ENCODE measurements at places on chromosomes 3 and 15.

- no peak for DNase-seq
These were observed 85.3 kb downstream of the TRAK1 start for GRCh38 chr3:42176242-42177034.

DNA sequence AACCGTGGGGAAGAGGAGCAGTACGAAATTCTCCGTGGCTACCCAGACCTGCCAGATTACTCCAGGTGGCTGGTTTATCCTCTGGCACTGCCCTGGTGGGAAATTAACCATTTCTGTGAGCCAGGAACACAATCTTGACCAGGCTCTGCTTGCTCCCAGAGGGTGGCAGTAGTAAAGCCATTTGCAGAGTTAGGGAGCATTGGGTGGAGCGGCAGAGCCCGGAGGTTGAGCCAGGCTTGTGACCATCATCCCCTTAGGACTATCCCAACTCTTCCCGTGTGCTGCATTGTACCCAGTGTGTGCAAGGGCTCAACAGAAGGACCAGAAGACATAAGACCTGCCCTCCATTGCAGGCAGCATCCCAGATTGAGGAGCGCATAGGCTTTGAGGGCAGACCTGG is 5.3 kb downstream of the KNG1 start:
- DNase-seq, result no peak

- DNase-seq, result no peak
These were observed 88.7 kb upstream of the C15orf39 start for GRCh38 chr15:75112848-75113492.

- no peak for DNase-seq
These were observed 280.3 kb upstream of the THBS1 start for GRCh38 chr15:39300451-39301153.

- DNase-seq, result no peak
These were observed 59.4 kb upstream of the VGLL4 start for GRCh38 chr3:11703146-11703545.

DNA sequence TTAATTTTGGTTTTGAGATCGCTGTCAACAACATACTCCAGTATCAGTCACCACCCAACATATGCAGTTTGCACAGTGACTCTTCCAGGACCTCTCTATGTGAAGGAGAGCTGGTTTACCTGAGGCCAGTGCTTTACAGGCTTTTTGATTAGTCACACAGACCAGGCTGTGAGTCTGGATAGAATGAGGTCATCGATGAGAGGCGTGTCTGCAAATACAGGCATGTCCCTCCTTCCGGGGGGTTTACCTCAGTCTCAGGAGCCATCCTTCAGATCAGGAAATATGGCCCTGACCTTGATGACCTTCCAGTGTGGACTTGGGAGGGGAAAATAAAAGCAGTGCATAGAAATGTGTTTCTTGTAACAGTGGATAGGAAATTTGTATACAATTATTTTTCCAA is 46.9 kb downstream of the KBTBD12 start:
- DNase-seq, result no peak

- DNase-seq, result no peak
These were observed 2.6 kb upstream of the GBE1 start for GRCh38 chr3:81764002-81764401.

DNA sequence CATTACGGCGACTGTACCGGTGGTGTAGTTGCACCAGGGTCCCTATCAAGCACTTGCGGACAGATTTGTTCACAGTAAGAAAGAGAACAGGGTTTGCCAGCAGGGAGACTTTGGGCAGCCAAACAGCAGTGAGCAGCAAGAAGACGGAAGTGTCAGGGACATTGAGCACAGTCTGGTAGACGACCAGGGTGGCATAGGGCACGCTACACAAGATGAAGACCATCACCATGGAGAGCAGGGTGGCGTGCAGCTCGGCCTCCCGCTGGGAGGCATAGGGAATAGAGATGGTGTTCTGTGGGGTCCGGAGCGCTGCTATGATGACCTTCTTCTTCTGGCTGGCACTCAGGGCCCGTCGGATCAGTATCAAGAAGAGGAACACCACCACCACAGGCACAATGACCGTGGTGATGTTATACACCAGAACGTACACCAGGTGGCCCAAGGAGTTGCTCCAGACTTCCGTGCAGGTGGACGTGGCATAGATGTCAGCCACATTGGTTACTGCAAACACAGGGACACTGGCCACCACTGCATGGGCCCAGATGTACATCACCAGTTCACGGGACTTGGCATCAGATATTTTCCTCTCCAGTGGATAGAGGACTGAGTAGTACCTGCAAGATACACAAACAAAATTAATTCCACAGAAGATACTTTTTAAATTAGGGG is 19.1 kb upstream of the FSIP1 start:
- DNase-seq, result peak; percentile 2

GRCh38 chr3:185381320-185382058 is 18.6 kb downstream of the MAP3K13 start:
- DNase-seq, result no peak

DNA sequence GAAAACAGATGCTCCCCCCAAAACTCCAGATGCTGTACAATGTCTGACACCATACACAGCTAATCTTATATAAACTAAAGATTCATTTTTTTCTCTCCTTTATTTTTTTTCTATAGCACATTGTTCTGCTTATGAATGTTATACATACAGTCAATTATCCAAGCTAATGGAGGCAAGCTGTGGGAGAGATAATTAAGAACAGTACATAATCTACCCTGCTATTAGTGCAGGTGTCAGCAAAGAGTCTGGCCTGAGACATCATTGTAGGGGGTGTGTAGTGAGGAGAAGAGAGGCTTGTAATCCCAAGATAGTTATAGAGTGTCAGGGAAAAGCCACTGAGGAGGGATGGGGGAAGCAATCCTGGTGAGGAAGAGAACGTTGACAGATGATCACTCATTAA is 25.4 kb upstream of the CHMP2B start:
- no peak for DNase-seq

DNA sequence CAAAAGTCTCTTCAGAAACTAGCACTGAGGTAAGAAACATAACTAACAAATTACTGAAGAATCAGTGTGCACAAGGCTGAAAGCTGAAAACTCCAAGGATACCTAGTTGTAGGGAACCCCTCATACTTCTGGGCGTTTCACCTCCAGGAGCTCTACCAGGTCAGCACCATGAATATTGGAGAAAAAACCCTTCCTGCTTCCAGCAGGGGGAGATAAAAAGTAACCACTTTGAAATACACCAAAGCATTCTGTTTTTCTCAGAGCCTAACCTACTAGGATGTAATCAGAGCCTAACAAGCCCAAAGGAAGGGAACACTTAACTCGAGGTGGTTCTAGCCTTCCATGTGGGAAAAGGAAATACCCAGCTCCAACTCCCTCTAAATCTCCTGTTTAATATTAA is 175.8 kb upstream of the MME start:
- DNase-seq, result no peak

GRCh38 chr3:124318656-124319055 is 326.7 kb upstream of the ROPN1 start:
- DNase-seq, result no peak

GRCh38 chr15:95629503-95630168 is 700.9 kb upstream of the NR2F2 start:
- DNase-seq, result no peak

GRCh38 chr3:32577581-32578556 is 7.2 kb upstream of the DYNC1LI1 start:
- DNase-seq, result no peak

- DNase-seq, result no peak
These were observed 161.6 kb upstream of the ANKRD28 start for GRCh38 chr3:15959434-15959811.

GRCh38 chr3:62355703-62356102 is 17.6 kb downstream of the FEZF2 start:
- DNase-seq, result no peak

GRCh38 chr15:85380812-85381642 is 624 bp downstream of the AKAP13 start:
- DNase-seq, result peak; percentile 37

DNA sequence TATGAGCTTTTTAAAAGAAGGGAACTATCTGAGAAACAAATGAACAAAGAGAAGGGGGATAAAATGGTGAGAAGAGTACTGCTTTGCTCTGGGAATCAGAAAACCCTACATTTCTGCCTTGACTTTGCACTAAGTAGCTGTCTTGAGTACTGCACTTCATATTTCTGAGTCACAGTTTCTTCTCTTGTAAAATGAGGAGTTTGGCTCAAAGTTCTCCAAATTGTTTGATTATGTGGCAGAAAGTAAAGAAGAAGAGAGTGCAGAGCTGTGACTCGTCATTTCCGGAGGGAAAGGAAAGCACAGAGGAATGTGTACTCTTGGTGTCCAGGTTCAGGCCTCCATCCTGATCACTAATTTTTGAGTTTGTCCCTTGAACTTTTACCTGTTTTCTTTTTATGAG is 54.7 kb downstream of the TP63 start:
- no peak for DNase-seq

DNA sequence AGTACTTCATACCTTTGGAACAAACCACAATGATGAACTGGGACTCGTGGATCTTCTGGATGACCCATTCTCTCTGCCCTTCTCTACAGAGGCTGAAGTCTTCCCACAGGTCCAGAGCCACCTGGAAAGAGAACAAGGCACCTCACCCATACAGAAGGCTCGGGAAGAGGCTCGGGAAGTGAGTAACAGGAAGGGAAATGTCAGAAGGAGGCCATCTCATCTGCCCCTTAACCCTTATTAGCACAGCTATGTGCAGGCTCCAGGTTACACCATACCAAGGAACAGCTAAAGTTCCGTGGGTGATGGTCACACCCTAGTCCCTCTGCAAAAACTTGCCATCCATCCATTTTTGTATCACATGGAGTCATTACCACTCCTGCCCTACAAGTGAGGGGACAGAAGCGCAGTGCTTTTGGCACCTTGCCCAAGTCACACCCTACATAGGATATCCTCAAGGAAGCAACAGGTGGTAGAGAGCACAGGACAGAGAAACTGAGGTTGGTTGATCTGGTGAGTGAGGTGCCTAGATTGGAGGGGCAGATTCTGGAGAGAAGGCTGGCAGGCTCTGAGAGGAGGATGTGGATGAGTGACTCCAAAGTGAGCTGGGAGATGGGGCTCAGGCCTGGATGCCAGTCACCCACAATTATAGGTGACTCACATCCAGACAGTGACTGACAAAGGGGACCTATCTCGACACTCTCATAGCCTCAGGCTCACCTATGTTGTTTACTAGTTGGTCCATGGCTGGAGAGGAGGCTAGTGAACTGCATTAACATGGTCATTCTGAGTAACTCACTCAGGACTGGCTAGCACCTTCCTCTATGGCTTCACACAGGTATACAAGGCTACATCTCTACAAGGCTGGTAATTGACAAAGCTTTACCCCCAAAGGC is 38.2 kb downstream of the SPATA12 start:
- DNase-seq, result no peak

GRCh38 chr3:111684640-111685039 is 89.5 kb upstream of the ZBED2 start:
- no peak for DNase-seq

GRCh38 chr3:27596921-27597320 is 112.7 kb upstream of the SLC4A7 start:
- DNase-seq, result no peak

DNA sequence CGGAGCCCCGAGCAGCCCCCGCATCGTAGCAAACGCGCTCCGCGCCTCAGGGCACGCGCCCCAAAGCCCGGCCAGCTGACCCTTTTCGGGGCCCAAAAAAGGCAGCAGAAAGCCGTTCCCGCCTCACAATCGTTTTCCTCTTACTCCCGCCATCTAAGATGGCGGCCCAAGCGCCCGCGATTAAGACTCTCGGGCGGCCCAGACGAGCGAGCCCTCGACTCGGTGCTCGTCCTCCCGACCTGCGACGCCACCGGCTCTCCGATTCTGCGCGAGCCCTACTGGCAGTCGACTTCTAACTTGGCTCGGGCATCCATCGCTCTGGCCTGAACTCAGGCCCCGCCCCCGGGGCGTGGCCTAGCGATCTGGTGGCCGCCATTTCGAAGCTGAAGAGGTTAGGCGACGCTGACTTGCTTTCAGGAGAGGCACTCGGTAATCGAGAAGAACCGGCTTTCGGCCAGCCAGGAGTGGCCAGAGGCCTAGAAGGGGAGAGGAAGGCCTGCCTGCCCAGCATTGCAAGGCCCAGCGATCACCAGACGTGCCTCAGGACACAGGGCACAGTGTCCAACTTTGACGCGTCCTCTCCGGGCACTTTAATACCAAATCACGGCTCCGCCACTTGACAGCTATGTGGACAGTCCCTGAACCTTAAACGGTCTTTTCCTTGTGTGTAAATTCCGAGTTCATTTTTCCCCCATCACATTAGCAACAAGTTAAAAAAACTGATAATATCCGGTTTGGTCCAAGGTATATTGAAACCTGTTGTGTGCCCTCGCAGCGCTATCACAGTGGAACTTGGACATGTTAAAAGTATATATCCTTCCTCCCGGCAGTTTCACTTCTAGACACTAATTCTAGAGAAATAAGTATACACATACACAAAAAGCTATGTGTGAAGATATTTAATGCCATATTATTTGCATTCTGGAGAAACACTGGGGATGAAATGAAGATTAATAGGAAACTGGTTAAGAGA is at the start of gene RAF1:
Gene RAF1 (minus strand): TSS at position 182 of the 973 bp plus-strand sequence. CDS start 45,396 bp downstream, outside the sequence.
- DNase-seq, result peak; percentile 96

Measured in NCI-H345 (cell line).